ENCODE measurements at places on chromosomes 7 and 10.

- DNase-seq, result no peak
These were observed 258.1 kb upstream of the IGFBP3 start for GRCh38 chr7:46179061-46179610.

DNA sequence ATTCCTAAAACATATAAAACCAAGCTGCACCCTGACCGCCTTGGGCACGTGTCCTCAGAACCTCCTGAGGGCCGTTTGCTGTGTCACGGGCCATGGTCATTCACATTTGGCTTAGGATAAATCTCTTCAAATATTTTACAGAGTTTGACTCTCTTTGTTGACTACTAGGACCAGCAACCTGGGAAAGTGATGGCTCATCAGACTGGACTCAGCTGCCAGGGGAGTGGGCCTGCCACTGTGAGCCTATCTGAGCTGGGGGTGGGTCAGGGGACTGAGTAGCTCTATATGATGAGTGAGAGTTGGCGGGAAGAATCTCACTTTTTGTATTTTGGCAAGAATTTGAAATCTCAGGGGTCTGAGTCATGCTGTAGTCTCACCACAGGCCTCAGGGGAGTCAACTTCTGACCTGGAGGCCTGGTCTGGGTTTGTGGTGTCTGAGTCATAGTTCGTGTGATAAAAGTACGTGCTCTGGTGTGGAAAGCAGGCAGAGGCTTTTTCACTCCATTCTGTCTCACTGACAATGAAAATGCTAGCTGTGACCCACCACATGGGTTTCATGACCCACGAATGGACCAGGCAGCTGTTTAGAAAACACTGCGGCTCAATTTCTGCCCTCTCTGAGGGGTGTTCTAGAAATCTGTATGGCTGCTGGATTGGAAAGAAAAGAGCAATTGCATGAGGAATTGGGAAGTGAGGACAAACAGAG lies 4.2 kb upstream of the UPP1 start:
- DNase-seq, result no peak

- DNase-seq, result no peak
These were observed 6.5 kb downstream of the BAG3 start for GRCh38 chr10:119657725-119658124.

- DNase-seq, result no peak
These were observed 134.7 kb downstream of the TMEM178B start for GRCh38 chr7:141208539-141208938.

GRCh38 chr10:26839966-26840627 lies 20.7 kb downstream of the ABI1 start:
- no peak for DNase-seq

GRCh38 chr10:48705401-48705938 lies 20.8 kb downstream of the WDFY4 start:
- no peak for DNase-seq

- no peak for DNase-seq
These were observed 7.1 kb downstream of the SPOCK2 start for GRCh38 chr10:72081210-72081609.

- DNase-seq, result no peak
These were observed 194.8 kb downstream of the RNLS start for GRCh38 chr10:88388324-88388723.

DNA sequence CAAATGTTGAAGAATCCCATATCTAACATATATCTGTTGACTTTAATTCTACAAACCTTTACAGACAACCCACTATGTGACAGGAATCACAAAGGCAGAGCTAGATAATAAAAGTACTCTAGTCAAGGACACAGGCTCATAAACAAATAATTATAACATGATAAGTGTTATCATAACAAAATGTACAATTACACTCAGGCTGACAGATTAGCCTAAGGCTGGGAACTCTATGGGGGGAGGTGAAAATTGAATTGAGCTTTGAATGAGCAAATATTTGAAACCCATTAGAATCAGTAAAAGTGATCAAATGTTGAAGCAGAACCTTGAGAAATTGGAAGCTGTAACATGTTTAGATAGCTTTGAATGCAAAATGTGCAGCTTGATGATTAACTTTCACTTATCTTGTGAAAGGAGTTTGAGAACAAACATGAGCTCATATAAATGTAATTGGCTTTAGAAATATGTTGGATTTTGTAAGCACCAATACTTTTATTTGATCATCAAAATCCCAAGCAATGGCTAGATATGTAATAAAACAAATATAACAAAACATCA lies 970.2 kb downstream of the SORCS3 start:
- DNase-seq, result no peak

GRCh38 chr10:65275296-65275695 lies 1650.5 kb upstream of the LRRTM3 start:
- DNase-seq, result no peak

Measured in stimulated activated CD8-positive, alpha-beta memory T cell treated with anti-CD3 and anti-CD28 coated beads, Interleukin-7, amount 100 ng/mL, for 24 hours (primary cell).